Stimulated activated CD8-positive, alpha-beta memory T cell treated with anti-CD3 and anti-CD28 coated beads, Interleukin-15, amount 100 ng/mL, for 24 hours (primary cell): ENCODE measurements at places on chromosomes 2 and 18.

DNA sequence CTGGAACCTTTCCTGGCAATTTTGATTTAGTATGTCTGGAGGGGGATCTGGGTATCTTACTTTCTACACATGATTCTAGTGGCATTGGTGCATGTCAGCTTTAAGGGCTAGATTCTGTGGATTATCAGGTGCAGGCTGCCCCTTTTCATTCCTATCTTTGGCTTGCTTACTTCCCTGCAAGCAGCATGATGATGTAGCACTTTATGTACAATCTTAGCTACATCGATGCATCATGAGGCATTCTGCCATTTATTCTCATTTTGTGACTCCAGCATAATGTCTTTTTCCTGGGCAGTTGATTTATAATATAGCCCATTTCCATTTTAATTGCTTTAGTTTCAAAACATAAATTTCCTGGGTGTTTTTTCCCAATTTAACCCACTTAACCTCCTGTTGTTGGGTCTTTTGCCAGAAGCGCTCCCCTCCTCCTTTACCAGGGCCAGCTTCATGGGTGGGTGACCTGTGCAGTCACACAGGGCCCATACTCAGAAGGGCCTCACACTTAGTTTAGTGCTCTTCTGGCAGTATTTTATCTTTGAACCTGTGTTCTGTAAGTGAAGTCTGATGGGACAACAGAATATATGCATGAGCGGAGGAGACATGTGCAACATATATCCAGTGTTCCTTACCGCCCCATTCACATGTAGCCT lies 36.0 kb downstream of the TPGS2 start:
- no peak for DNase-seq

DNA sequence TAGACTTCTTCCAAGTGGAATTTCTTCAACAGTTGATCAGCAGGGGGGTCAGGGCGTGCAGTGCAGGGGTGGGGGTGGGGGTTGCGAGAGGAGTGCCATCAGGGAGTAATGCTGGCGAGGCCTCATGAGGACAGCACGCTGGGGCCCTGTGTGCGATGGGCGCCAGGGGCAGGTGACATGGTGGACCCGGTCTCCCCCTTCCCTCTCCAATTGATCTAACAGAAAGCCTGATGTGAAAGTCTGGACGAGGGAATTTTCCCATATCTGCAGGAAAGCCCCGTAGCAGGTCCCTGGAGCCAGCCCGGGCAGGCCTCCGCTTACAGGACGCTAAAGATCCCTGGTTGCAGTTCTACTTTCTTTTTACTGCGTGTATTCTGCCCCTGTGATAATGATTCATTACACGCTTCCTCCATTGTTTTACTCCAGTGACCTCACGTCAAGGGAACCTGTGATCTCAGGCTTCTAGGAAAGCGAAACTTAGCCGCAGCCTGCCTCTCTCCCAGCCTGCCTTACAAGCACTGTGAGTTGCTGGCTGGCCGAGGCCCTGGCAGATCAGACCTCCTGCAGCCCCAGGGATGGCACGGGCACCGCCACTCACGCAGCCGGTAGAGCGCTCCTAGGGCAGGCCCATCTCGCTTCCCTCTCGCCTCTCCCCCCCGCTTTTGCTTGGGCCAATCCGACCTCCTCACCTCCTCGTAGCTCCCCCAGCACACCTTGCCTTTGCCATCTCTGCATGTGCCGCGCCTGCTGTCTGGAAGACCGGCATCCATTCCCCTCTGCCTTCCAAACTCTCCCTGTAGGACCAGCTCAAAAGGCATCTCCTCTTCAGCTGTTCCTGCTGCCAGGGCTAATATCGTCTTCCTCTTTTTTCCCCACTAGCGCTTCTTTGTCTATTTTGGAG lies 19.2 kb downstream of the NEURL3 start:
- no peak for DNase-seq

GRCh38 chr2:215624423-215624829 lies 188.6 kb upstream of the FN1 start:
- no peak for DNase-seq

DNA sequence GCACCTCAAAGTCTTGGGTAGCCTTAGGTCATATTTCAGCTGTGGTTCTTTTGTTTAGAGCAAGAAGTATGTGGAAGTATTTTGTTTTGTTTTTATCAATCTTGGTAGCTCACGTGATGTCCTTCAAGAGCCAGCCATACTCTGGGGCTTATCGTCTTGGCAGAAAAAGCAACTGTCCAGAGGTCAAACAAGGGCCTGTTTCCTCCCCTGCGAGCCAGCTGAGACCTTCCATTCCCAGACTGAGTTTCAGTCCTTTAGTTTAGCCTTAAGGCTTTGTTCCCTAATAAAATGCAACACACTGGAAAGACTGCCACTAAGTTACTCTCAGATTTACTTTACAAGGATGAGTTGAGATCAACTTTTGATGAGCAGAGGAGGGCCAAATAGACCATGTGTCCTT lies 63.5 kb downstream of the TXNL1 start:
- no peak for DNase-seq

- DNase-seq, result no peak
Observed at GRCh38 chr2:234496055-234496834, 636 bp downstream of the ARL4C start.

GRCh38 chr2:205848601-205849000 lies 166.3 kb downstream of the NRP2 start:
- no peak for DNase-seq

DNA sequence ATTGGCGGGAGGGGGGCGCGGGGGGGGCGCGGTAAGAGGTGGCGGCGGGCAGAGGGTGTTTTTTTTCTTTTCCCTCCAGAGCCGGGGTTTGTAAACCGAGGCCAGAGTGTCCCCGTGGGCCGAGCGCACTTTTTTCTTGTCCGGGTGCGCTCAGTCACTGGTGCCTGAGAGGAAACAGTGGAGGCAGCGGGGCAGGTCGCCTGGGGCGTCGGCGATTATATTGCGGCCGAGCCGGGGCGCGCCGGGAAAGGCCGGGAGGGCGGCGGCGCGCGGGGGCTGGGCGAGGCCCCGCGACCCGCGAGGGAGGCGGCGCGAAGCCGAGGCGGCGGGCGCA lies 275 bp downstream of the HOXD8 start:
- DNase-seq, result no peak

- no peak for DNase-seq
Observed at GRCh38 chr2:1813371-1813770, 69.1 kb upstream of the PXDN start.

DNA sequence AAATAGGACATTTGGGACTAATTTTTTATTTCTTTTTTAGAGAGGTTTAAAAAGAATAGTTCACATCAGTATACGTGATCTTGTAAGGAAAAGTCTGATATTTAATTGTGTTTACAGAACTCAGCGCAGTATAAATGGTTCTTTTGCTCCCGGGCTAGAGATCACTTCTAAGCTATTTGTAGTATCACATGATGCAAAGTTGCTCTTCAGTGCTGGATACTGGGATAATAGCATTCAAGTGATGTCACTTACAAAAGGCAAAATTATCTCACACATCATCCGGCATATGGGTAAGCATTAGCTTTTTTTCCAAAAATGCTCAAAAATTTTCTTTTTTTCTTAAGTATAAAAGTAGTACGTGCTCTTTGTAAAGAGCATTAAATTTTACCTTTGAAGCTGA lies 37.4 kb upstream of the CYP20A1 start:
- no peak for DNase-seq

DNA sequence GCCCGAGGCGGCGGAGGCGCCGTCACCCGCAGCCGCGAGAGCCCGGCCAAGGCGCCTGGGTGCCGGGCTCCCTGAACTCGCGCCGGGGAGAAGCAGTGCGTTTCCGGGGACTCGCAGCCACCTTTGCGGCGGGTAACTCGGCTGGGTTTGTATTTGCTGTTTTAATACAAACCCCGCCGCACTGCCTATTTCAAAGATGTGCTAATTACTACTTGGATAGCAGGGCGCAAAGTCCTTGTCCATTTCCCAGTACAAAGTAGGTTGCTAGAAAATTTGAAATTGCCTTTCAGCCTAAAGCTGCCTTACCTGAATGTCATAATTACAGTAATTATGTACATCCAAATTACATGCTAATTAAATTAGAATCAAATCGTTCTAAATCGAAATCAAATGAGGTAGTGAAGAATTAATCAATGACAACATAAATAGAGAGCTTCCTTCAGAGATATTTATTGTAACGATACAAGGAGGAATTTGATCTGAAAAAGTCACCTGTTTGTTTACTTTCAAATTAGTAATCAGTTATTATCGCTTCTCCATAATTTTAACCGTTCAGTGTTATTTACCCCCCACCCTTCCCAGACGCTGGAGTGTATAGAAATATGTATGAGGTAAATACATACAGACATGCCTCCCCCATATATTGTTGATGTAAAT lies 8.1 kb downstream of the SP9 start:
- DNase-seq, result no peak

- DNase-seq, result no peak
Observed at GRCh38 chr18:60401346-60401745, 28.8 kb upstream of the MC4R start.

- no peak for DNase-seq
Observed at GRCh38 chr2:232097758-232098157, 136.2 kb downstream of the DIS3L2 start.

- DNase-seq, result peak; percentile 2
Observed at GRCh38 chr2:113390124-113390849, 47.2 kb upstream of the ZNG1B start.

- no peak for DNase-seq
Observed at GRCh38 chr2:143371616-143372015, 242.4 kb downstream of the ARHGAP15 start.

DNA sequence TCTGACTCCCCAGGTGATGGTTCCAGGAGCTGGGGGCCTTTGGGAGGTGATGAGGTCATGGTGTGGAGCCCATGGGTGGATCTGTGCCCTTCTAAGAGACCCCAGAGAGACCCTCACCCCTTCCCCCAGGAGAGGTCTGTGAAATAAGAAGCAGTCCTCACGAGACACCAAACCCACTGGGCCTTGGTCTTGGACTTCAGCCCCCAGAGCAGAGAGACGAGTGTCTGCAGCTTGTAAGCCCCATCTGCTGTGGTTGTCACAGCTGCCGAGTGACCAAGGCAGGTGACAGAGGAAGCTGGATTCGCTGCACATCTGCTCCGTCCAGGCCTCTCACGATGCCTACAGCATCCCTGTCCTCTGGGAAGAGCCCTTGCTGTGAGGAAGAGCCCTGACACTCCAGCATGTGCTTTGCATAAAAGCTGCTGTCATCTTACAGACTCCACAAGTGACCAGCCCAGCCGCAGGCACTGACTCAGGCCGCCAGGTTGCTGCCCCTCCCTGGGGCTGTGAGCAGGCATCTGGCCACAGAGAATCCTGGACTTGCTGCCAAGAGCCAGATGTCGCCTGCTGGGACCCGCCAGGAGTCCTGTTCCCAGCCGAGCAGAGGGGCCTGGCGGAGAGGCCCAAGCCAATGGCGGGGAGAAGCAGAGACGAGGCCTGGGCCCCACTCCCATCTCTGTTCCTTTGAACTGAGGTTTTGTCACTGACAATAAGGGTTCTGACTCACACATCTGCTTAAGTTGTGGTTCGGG lies 150.8 kb downstream of the PXDN start:
- DNase-seq, result no peak

DNA sequence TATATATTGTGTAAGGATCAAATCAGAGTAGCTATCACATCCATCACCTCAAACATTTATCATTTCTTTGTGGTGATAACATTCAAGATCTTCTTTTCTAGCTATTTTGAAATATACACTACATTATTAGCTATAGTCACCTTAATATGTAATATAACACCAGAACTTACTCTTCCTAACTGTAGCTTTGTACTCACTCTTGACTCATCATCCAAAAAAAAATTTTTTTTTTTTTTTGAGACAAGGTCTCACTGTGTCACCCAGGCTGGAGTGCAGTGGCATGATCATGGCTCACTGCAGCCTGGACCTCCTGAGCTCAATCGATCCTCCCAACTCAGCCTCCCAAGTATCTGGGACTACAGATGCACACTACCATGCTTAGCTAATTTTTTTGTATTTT lies 153.3 kb downstream of the EML6 start:
- DNase-seq, result no peak

- no peak for DNase-seq
Observed at GRCh38 chr2:54052825-54053718, 62.3 kb upstream of the ACYP2 start.

DNA sequence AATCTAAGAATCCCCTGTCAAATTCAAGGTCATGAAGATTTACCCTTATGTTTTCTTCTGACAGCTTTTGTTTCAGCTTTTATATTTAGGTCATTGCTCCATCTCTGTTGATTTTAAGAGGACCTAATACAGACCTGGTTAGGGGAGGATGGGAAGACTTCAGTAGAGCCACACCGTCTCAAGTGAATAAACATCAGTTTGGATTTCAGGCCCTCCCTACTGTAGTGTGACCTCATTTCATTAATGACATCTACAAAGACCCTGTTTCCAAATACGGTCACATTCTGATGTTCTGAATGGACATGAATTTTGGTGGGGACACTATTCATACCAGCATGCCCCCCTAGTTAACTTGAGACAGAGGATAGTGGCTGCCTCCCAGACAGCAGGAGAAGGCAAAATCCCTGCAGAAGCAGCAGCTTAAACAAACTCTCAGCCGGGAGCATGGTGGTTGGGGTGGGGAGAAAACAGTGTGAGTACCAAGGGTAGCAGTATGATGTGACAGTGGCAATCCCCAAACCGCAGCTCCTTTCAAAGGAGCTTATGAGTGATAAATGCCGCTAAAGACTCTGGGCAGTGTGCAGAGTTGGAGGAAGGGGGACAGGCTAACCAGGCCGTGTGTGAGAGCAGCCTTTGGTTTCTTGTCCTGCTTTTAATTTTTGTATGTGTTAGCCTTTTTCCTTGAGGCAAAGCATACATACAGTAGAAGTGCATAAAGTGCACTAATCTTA lies 65.9 kb upstream of the TNP1 start:
- DNase-seq, result no peak

- no peak for DNase-seq
Observed at GRCh38 chr2:30113617-30114293, 33.1 kb upstream of the YPEL5 start.

DNA sequence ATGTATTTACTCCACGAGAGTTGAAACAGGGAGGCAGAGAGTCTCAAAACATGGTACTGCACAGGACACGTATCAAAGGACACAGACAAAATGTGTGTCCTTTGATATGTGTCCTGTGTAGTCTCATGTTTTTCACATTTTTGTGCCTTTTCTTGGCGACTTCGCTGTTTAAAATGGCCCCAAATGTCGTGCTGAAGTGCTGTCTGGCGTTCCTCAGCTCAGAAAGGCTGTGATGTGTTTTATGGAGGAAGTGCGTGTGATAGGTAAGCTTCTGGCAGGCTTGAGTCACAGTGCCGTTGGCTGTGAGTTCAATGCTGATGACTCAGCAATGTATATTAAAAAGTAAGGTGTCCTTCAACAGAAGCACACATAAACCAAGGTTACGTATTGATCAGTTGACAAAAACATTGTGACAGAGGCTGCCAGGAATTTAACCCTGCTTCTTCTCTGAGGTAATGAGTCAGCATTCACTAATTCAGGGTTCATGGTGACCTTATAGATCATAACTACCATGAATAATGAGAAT lies 78.2 kb downstream of the DYSF start:
- no peak for DNase-seq
